ENCODE measurements at places on chromosomes 2 and 18. TPM values are rescaled to one million over a fixed set of nuclear protein-coding genes. Genes with fewer than 3 reads are reported as not detected.

The CCBE1 gene
- 3.3 TPM for polyA plus RNA-seq

DNA sequence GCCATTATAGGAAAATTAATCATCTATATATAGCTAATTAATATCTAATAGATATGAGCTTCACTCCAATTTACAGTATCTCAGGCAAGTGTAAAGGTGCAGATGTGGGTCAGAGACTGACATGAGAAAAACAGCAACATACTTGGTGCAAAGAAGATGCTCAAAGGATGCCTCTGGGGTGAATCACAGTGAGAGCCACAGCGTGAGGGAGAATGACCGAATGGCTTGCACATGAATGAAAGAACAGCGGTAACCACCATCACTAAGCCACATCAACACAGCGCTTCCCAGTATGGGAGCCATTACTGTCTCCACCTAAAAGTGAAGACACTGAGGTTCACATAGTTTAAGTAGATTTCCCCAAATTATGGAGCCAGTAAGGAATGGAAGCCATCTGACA lies 423.4 kb upstream of the ID2 start:
- no peak for DNase-seq

DNA sequence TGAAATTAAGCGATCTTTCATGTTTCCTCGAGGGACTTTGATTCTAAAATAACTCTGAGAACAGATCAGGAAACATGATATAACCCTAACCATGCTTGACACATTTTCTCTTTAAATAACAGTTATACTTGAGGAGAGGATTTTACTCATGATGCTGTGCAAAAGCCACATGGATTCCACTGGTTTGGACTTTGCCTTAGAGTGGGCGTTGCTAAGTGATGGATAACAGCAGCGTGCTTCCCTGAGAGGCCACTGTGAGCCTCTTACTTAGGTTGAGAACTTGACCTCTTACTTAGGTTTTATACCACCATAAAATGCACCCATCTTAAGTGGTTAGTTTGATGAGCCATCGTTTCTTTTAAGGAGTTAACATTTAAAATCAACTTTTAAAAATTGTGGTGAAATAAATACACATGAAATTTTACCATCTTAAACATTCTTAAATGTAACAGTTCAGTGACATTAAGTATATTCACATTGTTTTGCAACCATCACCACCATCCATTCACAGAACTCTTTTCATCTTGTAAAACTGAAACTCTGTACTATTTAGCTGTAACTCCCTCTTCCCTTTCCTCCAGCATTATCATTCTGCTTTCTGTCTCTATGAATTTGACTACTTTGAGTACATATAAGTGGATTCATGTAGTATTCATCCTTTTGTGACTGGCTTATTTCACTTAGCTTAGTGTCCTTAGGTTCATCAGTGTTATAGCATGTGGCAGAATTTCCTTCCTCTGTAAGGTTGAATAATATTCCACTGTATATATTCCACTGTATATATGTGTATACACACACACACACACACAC lies 22.6 kb downstream of the ANXA4 start:
- no peak for DNase-seq

The PELI1 gene
- polyA plus RNA-seq: 15.6 TPM

DNA sequence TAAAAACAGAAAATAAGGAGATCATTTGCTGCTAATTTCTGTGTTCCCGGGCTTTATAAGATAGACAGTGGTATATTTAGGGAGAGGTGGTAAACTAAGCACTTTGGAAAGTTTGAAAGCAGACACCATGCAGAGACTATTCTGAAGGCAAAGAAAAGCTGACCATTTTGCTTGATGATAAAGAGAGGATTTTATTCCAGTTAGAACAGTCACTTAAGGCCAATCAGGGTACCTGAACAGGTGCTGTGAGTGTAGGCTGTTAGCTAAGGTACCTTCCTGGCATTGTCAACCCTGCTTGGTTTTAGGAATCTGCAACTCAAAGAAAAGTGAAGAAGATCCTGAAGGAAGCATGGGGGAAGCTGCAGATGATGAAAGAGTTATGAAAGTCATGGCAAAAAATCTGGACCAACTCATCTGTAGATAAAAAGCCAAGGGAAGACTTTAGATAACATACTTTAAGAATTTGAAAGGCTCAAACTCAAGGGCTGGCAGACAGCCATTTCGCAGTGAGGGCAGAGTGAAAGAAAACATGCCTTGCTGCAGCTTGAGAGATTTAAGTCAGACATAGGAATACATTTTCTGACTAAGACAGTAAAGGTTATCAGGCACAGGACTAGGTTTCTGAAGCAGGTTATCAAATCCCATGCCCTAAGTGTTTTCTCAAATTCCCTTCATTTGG lies 80.1 kb upstream of the ARL5A start:
- no peak for DNase-seq

- no peak for DNase-seq
Observed at GRCh38 chr2:232897598-232898408, 27.7 kb downstream of the SNORC start.

DNA sequence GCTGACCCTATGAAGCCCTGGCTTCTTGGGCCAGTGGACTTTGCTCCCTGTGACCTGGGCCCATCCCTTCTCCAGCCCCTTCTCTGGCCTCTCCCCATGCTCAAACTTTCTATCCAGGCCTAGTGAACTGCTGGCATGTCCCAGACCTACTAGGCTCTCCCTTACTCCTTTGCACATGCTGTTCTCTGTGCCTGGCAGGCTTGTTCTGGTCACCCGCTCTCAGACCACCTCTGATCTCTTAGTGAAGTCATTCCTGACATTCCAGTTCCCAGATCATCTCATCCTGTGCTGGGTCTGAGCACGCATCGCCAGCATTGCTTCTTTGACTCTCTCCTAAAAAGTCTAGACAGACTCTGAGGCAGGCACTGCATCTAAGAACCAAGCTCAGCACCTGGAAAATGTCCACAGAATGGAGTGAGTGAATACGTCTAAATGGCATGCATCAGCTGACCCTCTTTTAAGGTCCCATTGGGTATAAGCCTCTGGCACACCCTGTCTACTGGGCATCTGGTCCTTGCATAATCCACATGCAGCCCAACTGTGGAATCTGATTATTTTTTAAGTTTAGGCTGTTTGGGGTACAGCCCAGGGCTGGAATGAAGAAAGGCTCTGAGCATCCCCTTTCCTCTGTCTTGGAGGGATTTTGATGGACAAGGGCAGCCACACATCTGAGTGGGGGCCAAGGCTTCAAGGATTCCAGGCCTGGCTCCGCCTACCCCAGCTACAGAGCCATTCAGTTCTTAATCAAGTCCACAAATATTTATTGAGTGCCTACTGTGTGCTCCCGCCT lies 130.6 kb upstream of the HAAO start:
- no peak for DNase-seq

DNA sequence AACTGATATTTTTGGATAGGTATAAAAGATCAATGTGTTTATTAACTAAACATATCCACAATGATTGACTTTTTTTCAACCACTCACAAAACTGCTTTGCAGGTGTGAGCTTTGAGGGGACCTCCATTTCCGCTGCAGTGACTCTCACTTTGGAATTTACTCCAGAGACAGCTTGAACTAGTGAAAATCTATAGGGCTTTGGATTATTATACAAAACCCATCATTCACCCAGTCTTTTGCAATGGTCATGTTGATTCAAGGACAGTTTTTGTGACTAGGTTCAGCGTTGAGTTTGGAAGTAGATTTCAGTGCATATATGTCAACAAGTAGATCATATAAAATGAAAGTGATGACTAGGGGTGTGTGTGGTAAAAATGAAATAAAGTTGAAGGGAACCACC lies 87.7 kb downstream of the EHBP1 start:
- no peak for DNase-seq

GRCh38 chr18:51867767-51868166 lies 472.2 kb upstream of the DCC start:
- DNase-seq: peak; percentile 8

GRCh38 chr2:236176951-236177350 lies 8.8 kb upstream of the GBX2 start:
- DNase-seq: no peak

The SULT1C2 gene
- 1.3 TPM for polyA plus RNA-seq

The SDC1 gene
- 6.0 TPM for polyA plus RNA-seq

DNA sequence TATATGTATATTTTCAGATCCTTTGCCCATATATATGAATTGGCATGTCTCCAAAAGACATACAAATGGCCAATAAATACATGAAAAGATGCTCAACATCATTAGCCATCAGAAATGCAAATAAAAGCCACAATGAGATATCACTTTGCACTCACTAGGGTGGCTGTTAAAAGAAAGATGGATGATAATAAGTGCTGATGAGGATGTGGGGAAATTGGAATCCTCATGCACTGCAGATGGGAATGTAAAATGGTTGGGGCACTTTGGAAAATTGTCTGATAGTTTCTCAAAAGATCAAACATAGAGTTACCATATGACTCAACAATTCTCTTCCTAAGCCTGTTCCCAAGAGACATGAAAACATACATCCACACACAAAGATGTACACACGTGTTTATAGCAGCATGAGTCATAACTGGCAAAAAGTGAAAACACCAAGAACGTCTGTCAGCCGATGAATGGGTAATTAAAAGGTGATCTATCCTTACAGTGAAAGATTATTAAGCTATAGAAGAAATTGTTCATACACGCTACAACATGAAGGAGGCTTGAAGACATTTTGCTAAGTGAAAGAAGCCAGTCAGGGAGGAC lies 19.7 kb downstream of the NGEF start:
- DNase-seq: no peak

- no peak for DNase-seq
Observed at GRCh38 chr2:233470839-233471238, 95.7 kb downstream of the USP40 start.

The DYNAP gene
- polyA plus RNA-seq: 0.10 TPM

- DNase-seq: no peak
Observed at GRCh38 chr2:160931531-160931930, 228.7 kb upstream of the TANK start.

GRCh38 chr2:26081556-26081955 lies 47.7 kb downstream of the RAB10 start:
- DNase-seq: no peak

- no peak for DNase-seq
Observed at GRCh38 chr2:1791685-1792435, 47.5 kb upstream of the PXDN start.

DNA sequence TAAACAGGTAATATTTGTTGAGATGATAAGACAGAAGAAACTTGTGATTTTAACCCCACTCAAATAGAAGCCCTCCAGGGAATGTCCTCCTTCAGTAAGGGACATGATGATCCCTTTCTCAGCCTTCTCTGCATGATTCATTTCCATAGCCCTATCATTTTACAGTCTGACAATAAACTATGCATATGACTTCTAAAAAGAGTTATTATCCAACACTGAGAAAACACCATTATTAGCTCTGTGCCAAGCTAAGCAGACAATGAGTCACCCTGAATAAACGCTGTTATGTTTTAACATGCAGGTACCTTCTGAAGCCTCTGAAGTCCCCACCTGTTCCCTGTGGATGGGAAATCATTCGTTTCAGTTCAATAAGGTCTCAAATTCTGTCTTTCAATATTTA lies 54.7 kb downstream of the DTNB start:
- DNase-seq: no peak

GRCh38 chr18:22424565-22424963 lies 6.8 kb upstream of the CTAGE1 start:
- no peak for DNase-seq

The ANKRD62 gene
- not detected for polyA plus RNA-seq

- DNase-seq: no peak
Observed at GRCh38 chr18:5413447-5413846, 117.9 kb upstream of the ZBTB14 start.

DNA sequence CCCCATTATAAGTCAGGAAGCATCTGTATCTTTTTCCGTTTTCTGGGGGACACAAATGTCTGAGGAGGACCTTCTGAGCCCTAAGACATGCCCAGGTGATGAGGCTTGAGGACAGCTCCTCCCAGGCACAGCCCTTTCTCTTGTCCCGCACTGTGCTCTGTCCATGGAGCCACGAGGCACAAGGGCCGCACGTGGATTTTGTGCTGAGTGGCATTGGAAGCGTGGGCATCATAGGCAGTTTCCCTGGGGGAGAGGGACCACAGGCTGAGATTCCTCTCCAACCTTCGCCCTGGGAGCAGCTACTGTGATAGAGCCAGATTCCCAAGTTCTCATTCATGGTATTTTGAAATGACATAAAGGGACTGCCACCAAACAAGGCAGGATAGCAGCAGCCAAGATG lies 139.9 kb downstream of the SH3RF3 start:
- DNase-seq: no peak

GRCh38 chr2:186575302-186575701 lies 14.6 kb upstream of the ITGAV start:
- no peak for DNase-seq

- DNase-seq: no peak
Observed at GRCh38 chr18:70385474-70385873, 96.6 kb downstream of the SOCS6 start.

DNA sequence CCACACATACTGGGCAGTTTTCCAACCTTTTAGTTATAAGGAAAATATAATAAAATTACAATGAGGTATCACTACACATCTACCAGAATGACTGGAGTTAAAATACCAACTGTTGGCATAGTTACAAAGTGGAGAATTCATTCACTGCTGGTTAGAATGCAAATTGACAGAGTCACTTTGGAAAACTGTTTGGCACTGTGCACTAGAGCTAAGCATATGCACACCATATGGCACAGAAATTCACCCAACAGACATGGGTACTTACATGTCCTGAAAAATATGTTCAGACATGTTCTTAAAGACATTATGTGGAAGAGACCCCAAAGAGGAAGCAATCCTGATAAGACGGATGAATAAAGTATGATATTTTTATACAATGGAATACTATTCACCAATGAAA lies 686.1 kb upstream of the RAB6C start:
- no peak for DNase-seq

DNA sequence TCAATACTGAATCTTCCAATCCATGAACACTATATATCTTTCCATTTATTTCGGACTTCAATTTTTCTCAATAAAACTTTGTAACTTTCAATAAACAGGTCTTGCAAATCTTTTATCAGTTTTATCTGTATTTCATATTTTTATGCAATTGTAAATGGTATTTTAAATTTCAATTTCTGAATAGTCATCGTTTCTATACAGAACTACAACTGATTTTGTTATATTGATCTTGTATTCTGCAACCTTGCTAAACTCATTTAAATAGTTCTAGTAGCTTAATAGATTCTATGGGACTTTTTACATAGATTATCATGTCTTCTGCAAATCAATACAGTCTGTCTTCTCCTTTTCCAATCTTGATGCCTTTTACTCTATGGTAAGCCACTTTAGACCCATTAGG lies 90.4 kb downstream of the FAM228A start:
- no peak for DNase-seq

The E2F6 gene
- polyA plus RNA-seq: 20.4 TPM

The IHH gene
- not detected for polyA plus RNA-seq

GRCh38 chr2:239208465-239209180 lies 192.2 kb downstream of the HDAC4 start:
- no peak for DNase-seq

GRCh38 chr2:49988276-49988675 lies 834.0 kb upstream of the FSHR start:
- no peak for DNase-seq

The GCG gene
- 15.6 TPM for polyA plus RNA-seq
